Amniotic stem cell (primary cell): ENCODE measurements at places on chromosomes 6 and 20.

GRCh38 chr6:89433252-89434149 is 549 bp downstream of the ANKRD6 start:
- no peak for DNase-seq

- DNase-seq, result no peak
These were observed 44.0 kb upstream of the BTN3A2 start for GRCh38 chr6:26321005-26321404.

DNA sequence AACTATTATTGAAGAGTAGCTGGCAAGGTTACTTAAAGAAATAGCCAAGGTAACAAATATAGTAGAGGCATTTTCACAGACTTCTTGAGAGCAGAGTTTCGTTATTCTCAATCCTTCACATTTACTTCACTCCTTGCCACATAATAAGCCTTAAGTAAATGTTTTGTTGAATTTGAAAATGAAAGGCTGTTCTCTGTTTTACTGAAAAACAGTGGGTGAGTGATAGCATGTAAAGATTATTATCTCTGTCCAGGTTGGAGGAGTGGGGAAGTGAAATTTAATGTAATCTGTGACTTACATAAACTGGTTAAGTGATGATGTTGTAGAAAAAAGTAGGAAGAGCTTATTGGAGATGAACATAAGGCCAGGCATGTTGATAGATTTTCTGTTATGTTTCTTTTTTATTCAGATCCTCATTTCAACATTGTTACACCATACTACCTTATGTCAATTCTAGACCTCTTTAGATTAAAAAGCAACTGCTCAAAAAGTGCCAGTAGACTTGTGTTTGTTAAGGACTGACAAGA is 55.0 kb downstream of the QKI start:
- DNase-seq, result no peak

DNA sequence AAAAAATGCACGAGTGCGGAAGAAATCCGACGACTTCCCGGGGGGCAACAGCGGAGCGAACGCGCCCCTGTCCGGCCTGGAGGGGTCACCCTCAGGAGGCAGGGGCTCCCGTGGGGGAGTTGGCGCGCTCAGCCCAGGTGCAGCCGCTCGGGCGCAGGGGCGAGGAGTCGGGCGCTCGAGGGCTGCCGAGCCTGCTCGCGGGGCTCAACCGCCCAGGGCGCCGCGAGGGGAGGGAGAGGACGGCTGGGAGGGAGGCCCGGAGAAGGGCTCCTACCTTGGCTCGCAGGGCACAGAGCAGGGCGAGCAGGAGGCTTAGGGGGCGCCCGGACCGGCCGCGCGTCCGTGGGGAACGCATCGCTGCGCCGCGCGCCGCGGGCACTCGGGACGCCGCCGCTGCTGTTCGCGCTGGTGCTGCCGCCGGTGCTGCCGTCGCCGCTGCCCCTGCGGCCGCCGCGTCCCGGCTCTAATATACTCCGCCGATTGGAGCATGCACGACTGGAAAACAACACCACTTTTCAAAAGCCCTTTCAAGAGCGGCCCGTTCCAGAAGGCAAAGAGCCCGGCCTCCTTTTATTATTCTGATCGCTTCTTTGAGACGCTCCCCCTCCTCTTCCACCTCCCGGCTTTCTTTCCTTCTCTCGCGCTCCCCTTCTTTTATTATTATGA is 490 bp downstream of the JAG1 start:
- no peak for DNase-seq

DNA sequence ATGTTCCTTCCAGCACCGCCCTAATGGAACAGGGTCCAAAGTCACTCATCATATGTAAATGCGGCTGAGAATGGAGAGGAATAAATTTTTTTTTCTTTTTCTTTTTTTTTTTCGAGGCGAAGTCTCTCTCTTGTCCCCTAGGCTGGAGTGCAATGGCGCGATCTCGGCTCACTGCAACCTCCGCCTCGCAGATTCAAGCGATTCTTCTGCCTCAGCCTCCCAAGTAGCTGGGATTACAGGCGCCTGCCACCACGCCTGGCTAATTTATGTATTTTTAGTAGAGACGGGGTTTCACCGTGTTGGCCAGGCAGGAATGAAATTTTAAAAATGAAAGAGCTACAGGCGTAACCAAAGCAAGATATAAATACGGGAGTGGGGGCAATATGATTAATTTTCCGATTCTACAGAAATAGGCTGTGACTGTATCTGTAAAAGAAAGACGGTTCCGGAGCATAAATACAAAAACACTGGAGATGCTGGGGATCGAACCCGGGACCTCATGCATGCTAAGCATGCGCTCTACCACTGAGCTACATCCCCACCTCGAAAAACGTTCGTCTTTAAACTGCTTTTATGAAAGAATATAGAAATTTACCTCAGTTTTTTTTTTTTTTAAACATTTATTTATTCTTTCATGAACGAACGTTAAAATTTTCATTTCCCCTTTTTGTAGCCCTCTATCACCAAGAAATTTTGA is 132.2 kb downstream of the GPX5 start:
- no peak for DNase-seq

GRCh38 chr20:45020236-45020886 is 54.0 kb downstream of the STK4 start:
- no peak for DNase-seq

DNA sequence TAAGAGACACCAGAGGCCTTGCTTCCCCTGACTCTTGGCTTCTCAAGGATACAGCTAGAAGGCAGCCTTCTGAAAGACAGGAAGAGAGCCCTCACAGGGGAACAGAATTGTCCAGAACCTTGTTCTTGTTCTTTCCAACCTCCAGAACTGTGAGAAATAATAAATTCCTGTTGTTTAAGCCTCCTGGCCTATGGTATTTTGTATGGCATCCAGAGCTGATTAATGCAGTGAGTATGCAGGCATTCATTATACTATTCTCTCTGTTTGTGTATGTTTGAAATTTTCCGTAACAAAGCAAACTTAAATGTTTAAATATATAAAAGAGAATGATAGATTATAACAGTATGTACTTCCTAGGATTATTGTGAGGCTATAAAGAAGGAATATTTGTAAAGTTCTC is 903.4 kb upstream of the FLRT3 start:
- no peak for DNase-seq

GRCh38 chr6:87378947-87379346 is 28.8 kb upstream of the CFAP206 start:
- no peak for DNase-seq

DNA sequence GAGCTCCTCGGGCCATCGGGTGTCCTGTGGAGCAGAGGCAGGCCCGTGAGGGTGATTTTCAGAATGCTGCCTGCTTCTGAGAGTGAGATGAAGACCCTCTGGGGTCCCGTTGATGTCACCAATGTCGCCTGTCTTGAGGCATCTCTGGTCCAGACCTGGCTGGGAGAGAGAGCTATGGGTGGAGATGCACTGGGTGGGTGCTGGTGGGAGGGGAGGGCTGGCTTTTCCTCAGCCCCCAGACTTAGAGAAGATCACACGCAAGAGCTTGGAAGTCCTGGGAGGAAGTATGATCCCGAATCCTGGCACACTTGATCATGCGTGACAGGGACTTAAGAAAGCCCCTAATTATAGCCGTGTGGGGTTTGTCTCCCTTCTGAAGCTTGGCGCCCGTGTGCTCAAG is 103.2 kb upstream of the CD93 start:
- DNase-seq, result no peak

DNA sequence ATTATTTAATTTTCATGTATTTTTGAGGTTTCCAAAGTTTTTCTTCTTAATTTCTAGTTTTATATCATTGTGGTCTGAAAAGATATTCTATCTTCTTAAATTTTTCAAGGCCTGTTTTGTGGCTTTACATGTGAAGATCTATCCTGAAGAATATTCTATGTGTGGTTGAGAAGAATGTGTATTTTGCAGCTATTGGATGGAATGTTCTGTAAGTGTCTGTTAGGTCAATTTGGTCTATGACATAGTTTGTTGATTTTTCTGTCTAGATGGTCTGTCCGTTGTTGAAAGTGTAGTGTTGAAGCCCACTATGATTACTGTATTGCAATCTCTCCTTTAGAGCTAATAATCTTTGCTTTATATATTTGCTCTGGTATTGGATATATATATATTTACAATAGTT is 125.7 kb downstream of the CRYBG1 start:
- no peak for DNase-seq

DNA sequence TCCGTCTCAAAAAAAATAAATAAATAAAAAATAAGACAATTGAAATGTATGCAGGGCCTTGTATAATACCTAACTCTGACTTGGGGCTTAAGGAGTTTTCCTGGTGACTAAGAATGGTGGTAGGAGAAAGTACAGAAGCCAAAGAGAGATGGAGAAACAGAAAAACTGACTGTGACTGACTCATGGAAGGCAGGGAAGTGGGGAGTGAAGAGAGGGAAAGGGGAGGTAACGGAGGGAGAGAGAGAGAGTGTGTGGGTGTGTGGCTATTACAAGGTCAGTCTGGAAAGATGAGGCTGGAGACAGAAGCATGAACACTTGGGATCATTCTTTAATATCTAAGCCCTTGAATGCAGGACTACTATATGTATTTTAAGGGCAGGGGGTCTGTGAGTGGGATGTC is 38.5 kb downstream of the SNRNP48 start:
- DNase-seq, result no peak

DNA sequence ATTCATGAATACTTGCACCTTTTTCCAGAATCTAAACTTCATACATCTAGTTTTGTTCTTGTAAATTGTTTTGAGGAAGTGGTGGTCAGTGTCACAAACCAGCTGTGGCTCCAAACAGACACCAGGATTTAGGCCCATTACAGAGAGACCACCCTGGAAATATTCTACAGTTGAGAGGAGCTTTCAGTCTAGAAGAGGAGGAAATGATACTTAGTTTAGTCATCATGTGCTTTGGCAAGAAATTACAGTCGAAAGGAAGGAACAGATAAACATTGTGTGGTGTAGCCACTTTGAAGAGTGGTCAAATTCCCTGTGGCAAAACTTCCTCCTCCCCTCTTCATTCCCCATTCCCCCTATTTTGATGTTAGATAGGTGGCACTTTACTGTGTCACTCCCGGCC is 15.7 kb downstream of the DCBLD1 start:
- peak; percentile 29 for DNase-seq

DNA sequence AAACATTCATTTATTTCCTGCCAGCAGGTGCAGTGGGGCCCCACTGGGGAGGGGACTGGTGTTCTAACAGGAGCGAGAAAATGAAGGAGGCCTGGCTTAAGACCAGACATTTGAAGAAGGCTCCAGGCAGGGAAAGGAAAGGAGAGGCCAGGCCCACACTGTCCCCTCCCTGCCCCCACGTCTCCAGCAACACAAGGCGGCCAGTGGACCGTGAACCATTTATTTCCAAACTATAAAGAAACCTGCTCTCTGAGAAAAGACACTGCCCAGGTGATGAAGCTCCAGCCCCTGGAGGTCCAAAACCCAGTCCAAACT is 41.4 kb upstream of the CDH22 start:
- DNase-seq, result no peak

GRCh38 chr6:25312703-25313102 is 33.5 kb downstream of the CARMIL1 start:
- DNase-seq, result peak; percentile 32

GRCh38 chr6:36386495-36387439 is 702 bp downstream of the ETV7 start:
- DNase-seq, result peak; percentile 33

GRCh38 chr20:43974695-43975094 is 60.0 kb downstream of the TOX2 start:
- no peak for DNase-seq

GRCh38 chr6:129936329-129937165 is 75.4 kb upstream of the TMEM244 start:
- DNase-seq, result peak; percentile 70

GRCh38 chr6:33116841-33117711 is 41.3 kb downstream of the HLA-DPB1 start:
- no peak for DNase-seq

GRCh38 chr6:125810445-125810844 is 19.7 kb downstream of the NCOA7 start:
- no peak for DNase-seq

GRCh38 chr6:163721435-163721834 is 306.9 kb downstream of the QKI start:
- DNase-seq, result no peak

- DNase-seq, result no peak
These were observed 6.8 kb downstream of the HDDC2 start for GRCh38 chr6:125294925-125295324.

GRCh38 chr6:68728159-68728979 is 93.3 kb downstream of the ADGRB3 start:
- no peak for DNase-seq

- DNase-seq, result no peak
These were observed 168.8 kb downstream of the BCAS1 start for GRCh38 chr20:53901497-53902096.

- DNase-seq, result no peak
These were observed 93.6 kb upstream of the CNKSR3 start for GRCh38 chr6:154604119-154604518.

DNA sequence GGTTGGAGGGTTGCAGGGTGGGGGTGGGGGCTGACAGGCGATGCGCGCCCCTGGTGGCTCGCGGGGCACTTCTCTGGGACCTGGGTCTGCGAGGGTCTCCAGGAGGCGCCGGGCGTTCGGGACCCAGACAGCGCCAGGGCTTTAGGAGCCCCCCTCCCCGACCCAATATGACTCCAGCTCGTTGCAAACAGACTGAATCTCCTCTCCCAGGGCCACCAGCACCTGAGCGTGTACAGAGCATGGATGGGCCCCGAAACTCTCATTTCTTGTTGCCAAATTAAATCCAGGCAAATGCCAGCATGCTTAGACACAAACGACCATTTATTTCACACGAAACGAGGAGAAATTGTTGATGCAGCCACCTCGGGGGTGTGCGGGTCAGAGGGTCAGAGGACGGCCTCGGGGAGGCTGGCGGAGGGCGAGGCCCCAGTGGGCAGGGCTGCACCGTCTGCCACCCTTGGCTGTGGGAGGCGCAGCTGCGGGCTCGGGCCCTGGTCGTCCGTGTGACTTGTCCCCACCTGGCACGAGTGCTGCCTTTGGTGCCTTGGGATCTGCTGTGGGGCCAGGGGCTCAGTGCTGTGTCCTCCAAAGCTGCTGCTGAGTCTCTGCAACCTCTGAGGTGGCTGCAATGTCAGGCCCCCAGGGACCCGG is 20.9 kb upstream of the GATA5 start:
- no peak for DNase-seq

DNA sequence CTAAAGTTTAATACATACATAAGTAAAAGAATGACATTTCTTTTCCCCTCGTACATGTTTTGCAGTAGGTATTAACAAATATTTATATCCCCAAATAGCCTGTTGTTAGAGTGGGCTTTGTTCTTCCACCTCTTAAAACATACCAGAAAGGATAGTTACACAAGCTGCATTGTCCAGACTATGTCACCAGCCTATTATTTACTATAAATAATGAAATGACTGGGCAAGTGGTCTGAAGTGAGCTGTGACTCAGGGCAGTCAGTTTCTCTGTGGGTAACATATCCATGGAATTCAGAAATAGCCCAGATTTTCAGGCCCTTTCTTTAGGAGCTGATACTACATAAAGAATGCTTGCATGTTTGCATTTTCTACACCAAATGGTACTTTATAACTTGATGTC is 60.1 kb downstream of the FUT9 start:
- no peak for DNase-seq
